ENCODE measurements at places on chromosomes 13 and 19. TPM values are rescaled to one million over a fixed set of nuclear protein-coding genes. Genes with fewer than 3 reads are reported as not detected.
A peak's percentile ranks its signal among the peaks of the same experiment; 100 is the strongest.

DNA sequence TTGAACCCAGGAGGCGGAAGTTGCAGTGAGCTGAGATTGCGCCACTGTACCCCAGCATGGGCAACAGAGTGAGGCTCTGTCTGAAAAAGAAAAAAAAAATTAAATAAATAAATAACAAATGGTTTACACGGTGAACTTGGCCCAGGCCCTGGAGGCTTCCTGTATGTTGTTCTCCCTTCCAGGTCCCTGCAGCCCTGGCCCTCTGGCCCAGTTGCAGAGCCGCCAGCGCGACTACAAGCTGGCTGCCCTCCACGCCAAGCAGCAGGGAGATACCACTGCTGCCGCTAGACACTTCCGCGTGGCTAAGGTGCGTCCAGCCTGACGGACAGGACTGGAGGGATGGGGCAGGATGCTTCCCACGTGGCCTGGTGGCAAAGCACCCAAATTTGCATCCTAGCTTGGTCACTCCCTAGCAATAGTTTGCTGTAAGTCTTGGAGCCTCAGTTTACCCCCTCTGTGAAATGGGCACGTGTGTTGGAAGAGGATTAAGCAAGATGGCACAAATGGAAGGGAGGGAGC lies 11.9 kb downstream of the CC2D1A start:
- H3K4me3 ChIP-seq: no peak overlapping the region
- no peaks in the 10 kb centered on the region for H3K4me1 ChIP-seq
- DNase-seq: no peak
- no peaks in the 10 kb centered on the region for H3K27me3 ChIP-seq
- no peak overlapping the region for H3K27ac ChIP-seq

GRCh38 chr13:77099415-77099814 lies 72.5 kb upstream of the FBXL3 start:
- DNase-seq: no peak
- H3K27ac ChIP-seq: no peak overlapping the region
- H3K4me3 ChIP-seq: no peak overlapping the region
- no peaks in the 10 kb centered on the region for H3K27me3 ChIP-seq

GRCh38 chr13:77779552-77780272 lies 82.2 kb downstream of the SLAIN1 start:
- no peak overlapping the region for H3K4me3 ChIP-seq
- no peaks in the 10 kb centered on the region for H3K36me3 ChIP-seq
- peak; percentile 18 for DNase-seq

DNA sequence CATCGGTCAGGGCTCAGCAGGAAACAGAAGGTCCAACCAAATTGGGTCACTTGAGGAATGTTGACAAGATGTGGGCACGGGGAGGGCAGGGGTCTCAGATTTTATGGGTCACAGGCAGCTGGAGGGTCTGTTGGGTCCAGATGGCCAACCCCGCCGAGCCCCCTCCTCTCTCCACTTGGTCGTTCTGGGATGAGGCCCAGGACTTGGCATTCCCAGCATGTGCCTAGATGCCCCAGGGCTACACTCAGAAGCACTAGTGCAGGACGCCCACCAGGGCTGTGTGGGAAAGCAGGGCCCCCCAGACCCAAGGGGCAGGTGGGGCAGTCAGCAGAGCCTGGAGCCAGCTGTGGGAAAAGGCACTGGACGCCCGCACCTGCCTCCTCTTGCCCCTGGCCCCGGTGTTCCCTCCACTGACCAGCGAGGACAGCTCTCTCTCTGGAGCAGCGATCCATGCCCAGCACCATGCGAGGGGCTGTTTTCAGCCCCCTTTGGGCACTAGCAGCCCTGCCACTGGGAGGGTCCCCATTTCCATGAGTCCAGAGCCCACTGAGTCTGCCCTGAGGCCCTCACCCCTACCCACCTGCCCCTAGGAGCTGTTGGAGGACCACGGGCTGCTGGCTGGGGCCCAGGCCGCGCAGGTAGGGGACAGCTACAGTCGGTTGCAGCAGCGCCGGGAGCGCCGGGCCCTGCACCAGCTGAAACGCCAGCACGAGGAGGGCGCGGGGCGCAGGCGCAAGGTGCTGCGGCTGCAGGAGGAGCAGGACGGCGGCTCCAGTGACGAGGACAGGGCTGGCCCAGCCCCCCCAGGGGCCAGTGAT lies 26.0 kb downstream of the DHX34 start:
- DNase-seq: no peak
- no peaks in the 10 kb centered on the region for H3K4me1 ChIP-seq
- H3K4me3 ChIP-seq: no peak overlapping the region
- H3K36me3 ChIP-seq: peaks cover 19% of the 10 kb centered on the region
- H3K27ac ChIP-seq: no peak overlapping the region

DNA sequence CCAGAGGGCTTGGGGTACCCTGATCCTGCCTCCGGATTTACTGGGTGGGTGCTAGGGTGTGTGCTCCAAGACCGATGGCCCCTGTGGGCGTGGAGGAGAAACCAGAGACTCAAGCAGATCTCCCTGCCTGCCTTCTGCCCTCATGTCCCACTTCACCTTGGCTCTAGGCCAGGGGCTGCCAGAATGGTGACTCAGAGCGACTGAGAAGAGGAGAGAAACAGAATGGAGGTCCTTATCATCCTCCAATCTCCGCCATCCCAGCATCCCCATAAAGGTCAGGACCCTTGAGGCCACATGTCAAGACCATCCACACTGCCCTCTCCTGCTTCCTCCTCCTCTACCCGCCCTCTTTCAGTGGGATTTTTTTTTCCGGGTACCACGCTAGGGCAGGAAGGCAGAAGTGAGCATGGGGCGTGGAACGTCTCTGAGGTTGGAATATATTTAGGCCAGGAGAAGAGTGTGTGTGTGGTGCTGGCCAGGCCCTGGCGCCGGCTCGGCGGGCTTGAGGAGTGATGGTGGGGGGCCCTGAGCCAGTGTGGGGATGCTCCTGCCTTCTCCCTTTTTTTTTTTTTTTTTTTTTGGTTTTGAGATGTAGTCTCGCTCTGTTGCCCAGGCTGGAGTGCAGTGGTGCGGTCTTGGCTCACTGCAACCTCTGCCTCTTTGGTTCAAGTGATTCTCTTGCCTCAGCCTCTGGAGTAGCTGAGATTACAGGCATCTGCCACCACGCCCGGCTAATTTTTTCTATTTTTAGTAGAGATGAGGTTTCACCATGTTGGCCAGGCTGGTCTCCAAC lies 22.3 kb downstream of the IER2 start:
- peak overlapping the region; percentile 33 for H3K4me3 ChIP-seq
- H3K27ac ChIP-seq: peak overlapping the region; percentile 97
- no peaks in the 10 kb centered on the region for H3K36me3 ChIP-seq
- no peaks in the 10 kb centered on the region for H3K27me3 ChIP-seq
- DNase-seq: no peak

DNA sequence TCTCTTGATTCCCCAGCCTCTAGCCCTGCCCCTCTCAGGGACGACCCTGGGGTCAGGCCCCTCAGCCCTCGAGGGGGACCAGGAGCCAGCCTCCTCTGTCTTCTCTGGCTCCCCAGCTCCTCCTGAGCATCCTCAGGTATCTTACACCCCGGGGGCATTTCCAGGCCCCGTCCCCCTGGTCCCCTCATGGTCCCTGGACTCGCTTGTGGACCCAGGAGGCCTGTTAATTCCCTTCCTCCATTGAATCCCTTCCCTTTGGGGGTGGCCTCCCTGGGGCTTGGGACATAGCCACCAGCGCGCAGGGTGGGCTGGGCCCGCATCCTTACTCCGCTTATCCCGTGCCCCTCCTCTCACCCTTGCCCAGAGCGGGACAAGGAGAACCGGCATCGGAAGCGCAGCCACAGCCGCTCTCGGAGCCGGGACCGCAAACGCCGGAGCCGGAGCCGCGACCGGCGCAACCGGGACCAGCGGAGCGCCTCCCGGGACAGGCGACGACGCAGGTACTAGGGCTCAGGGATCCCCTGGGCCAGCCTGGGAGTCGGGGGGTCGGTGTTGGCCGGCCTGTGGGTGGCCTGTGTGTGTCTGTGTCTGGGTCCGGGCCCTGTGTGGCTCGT lies 4.1 kb downstream of the U2AF2 start:
- H3K27ac ChIP-seq: peak overlapping the region; percentile 14
- H3K4me3 ChIP-seq: no peak overlapping the region
- no peaks in the 10 kb centered on the region for H3K27me3 ChIP-seq
- no peak for DNase-seq

GRCh38 chr13:48939728-48940127 lies 36.0 kb upstream of the FNDC3A start:
- H3K36me3 ChIP-seq: no peaks in the 10 kb centered on the region
- DNase-seq: no peak
- no peaks in the 10 kb centered on the region for H3K4me1 ChIP-seq
- H3K27ac ChIP-seq: no peak overlapping the region
- no peaks in the 10 kb centered on the region for H3K27me3 ChIP-seq

DNA sequence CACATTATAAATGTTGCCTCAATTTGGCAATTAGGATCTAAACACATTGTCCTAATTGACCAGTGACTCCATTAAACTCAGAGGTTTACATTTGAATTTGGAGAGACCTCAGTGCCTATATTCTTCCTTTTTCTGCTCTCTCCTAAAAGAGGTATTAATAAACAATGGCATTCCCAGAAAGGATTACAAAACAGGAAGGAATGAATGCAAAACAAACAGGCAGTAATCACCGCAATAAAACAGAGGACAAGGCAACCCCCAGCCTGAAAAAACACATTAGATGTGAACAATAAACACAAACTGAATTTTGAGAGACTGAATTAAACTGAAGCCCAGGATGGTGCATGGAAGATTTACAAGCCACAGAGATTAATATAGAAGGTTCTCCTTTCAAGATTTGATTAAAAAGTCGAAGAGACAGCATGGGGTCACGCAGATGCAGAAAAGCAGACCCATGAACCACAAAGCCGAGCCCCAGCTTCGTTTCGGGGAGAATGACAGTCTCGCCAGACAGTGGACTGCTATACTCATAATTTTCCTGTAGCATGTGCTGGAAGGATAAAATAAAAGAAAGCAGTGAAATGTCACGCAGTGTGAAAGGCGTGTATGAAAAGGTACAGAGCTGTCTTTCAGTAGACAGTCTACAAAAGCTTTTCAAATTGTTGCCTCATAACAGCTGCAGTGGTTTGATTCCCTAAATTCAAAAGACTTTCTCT lies 503.0 kb downstream of the LIG4 start:
- H3K27ac ChIP-seq: no peak overlapping the region
- no peak for DNase-seq
- H3K27me3 ChIP-seq: no peaks in the 10 kb centered on the region
- H3K4me3 ChIP-seq: no peak overlapping the region

DNA sequence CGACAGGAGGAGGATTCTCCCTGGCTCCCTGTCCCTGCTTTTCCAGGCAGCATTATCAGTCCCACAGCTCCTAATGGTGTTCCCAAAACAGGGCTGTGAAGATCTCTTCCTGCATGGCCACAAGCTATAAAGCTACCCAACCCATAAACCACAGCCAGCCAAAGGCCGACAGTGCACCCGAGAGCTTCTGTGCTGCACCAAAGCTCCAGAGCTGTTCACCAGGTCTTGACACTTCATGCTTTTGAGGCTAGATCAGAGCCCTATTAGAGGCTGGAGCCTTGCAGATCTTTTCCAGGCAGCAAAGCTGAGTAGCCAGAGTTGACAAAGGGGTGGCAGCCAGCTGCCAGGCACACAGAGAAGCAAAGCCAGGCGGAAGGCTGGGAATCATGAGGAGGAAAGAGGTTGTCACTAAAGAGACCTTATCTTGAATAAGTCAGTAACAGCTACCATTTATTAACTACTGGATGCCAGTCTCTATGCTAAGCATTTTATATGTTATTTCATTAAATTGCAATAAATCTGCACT lies 180.4 kb downstream of the KATNAL1 start:
- H3K27ac ChIP-seq: no peak overlapping the region
- H3K4me1 ChIP-seq: peaks cover 10% of the 10 kb centered on the region
- H3K4me3 ChIP-seq: no peak overlapping the region
- H3K36me3 ChIP-seq: no peaks in the 10 kb centered on the region

DNA sequence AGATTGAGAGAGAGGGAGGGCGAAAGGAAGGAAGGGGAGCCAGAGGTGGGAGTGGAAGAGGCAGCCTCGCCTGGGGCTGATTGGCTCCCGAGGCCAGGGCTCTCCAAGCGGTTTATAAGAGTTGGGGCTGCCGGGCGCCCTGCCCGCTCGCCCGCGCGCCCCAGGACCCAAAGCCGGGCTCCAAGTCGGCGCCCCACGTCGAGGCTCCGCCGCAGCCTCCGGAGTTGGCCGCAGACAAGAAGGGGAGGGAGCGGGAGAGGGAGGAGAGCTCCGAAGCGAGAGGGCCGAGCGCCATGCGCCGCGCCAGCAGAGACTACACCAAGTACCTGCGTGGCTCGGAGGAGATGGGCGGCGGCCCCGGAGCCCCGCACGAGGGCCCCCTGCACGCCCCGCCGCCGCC lies at the start of gene TNFSF11:
Gene TNFSF11 (plus strand): TSS at position 142 of the 400 bp plus-strand sequence. CDS start 152 bp downstream, at position 294.
- H3K27ac ChIP-seq: no peak within 1 kb of the TSS
- H3K4me1 ChIP-seq: no peaks in the 10 kb centered on the region
- H3K36me3 ChIP-seq: no peaks in the 10 kb centered on the region
- peaks cover 4% of the 10 kb centered on the region for H3K27me3 ChIP-seq
- no peak for DNase-seq

ZSCAN4 gene
- not detected for total RNA-seq

SYCN gene
- total RNA-seq: not detected

ZNF491 gene
- not detected for total RNA-seq

ZNF574 gene
- total RNA-seq: 24.6 TPM

PTPRH gene
- 15.9 TPM for total RNA-seq

DOCK6 gene
- 82.4 TPM for total RNA-seq

ZNF99 gene
- not detected for total RNA-seq

Data from HCT116 (cell line).